ENCODE measurements at places on chromosomes 11 and 22.

DNA sequence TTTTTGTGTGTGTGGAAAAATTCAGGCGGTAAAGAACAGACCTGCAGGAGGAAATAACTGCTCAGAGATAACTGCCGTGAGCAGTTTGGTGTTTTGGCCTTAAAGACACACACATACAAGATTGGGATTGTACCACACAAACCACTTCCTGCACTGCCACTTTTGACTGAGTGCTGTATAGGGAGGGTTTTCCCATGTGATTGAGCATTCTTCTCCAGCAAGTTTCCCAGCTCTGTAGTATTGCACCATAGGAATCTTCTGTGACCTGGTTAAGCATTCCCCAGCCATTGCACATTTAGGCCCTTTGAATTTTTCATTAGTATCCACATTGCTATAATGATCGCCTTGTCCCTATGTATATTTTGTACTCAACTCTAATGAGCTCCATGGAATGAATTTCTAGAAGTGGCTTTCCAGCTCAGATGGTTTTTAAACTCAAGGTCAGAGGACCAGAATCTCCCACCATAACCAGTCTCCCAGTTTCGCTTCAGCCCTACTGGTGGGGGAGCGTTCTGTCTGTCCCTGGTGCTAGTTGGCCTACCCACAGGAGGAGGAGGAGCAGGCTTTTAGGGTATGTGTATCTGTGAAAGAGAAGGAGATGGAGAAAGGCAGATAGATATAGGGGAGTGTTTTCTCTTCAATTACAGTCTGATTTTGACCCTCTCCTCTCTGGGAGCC lies 9.3 kb downstream of the CD82 start:
- DNase-seq = no peak

GRCh38 chr11:11279956-11280689 lies 72.9 kb downstream of the CSNK2A3 start:
- no peak for DNase-seq

GRCh38 chr22:20426259-20426615 lies 11.4 kb downstream of the SCARF2 start:
- no peak for DNase-seq

- DNase-seq = no peak
Observed at GRCh38 chr22:17484608-17485007, 78.7 kb upstream of the SLC25A18 start.

- DNase-seq = no peak
Observed at GRCh38 chr11:10414181-10414580, 40.9 kb upstream of the AMPD3 start.

GRCh38 chr22:20170170-20170569 lies 19.3 kb upstream of the CCDC188 start:
- no peak for DNase-seq

DNA sequence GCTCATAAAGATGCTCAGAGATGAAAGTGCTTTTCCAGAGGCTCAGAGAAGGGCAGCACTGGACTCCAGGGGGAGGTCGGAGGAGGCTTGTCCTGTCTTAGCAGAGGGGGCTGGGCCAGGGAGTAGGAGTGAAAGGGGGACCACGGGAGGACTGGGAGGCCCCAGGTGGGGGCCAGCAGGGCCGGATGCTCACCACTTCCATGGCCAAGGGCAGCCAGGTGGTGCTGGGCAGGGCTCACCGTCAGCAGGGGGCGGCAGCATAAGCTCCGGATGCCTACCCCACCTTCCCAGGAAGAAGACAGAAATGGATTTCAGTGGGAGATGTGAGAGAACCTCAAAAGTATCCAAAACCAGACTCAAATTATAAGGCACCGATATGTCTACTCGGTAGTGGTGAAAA lies 11.0 kb downstream of the RAB36 start:
- no peak for DNase-seq

- DNase-seq = no peak
Observed at GRCh38 chr11:134864233-134864967, 452.4 kb upstream of the B3GAT1 start.

GRCh38 chr11:93166862-93167261 lies 30.9 kb downstream of the SLC36A4 start:
- DNase-seq = no peak

GRCh38 chr11:92707173-92707619 lies 262.3 kb upstream of the MTNR1B start:
- no peak for DNase-seq

DNA sequence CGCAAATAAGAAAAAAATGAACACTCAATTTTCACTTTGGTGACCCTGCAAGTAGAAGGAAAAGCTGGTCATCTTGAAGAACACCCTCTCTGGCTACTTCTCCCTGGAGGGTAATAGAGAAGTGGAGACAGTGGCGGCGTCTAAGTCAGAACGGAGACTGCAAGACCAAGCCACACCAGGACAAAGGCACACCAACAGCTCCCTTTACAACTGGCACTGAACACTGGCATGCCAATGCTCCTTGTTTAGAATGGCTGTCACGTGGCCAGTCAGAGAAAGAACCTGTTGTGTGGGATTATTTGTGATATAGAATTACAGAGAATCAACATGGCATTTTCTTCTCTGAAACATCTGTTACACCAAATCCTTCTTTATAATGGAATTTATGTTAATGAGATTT lies 61.3 kb upstream of the YPEL1 start:
- no peak for DNase-seq

DNA sequence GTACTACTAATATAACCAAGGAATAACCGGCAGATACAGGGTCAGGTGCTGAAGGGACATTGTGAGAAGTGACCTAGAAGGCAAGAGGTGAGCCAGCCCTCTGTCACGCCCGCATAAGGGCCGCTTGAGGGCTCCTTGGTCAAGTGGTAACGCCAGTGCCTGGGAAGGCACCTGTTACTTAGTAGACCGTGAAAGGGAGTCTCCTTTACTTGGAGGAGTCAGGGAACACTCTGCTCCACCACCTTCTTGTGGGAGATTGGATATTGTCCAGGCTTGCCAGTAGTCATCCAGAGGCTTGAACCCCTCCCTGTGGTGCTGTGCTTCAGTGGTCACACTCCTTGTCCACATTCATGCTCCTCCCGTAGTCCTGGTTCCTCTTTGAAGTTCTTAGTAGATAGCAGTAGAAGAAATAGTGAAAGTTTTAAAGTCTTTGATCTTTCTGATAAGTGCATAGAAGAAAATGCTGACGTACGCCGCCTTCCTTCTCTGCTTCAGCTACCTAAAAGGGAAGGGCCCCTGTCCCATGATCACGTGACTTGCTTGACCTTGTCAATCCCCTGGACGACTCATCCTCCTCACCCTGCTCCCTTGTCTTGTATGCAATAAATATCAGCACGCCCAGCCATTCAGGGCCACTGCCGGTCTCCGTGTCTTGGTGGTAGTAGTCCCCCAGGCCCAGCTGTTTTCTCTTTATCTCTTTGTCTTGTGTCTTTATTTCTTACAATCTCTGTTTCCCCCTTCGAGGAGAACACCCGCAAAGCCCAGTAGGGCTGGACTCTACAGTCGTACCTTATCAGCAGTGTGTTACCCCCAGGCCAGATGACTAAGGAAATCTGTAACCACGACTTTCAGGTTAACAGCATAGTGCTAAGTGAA lies 6.1 kb downstream of the NUP50 start:
- DNase-seq = no peak

DNA sequence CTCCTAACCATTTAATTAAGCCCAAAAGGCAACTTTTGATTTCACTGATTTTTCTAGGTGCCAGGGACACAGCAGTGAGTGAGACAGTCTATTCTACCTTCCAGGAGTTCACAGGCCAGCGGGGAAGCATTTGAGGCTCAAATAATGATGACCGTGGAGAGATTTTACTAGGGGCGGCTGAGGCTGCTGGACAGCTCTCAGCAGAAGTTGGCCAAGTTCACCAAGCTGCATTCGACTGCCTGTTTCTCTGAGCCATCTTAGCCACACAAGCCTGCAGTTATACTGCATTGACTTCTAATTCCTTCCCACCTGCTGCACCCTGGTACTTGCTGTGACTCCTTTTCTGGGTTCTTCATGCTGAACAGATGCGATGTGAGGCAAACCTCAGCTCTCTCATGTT lies 168.9 kb upstream of the TBCEL start:
- no peak for DNase-seq

- DNase-seq = no peak
Observed at GRCh38 chr11:134578807-134579723, 167.0 kb upstream of the B3GAT1 start.

- DNase-seq = peak; percentile 60
Observed at GRCh38 chr22:42621505-42622002, 6.9 kb upstream of the POLDIP3 start.

- DNase-seq = no peak
Observed at GRCh38 chr11:65642014-65642671, 4.2 kb downstream of the SIPA1 start.

- DNase-seq = no peak
Observed at GRCh38 chr22:23179381-23180299, 669 bp upstream of the BCR start.
